ENCODE measurements at places on chromosomes 6 and 20. TPM values are rescaled to one million over a fixed set of nuclear protein-coding genes. Genes with fewer than 3 reads are reported as not detected.

GRCh38 chr6:31272436-31272835 is 544 bp upstream of the HLA-C start:
- DNase-seq = peak; percentile 33
- peak overlapping the region; percentile 73 for H3K4me3 ChIP-seq
- no peaks in the 10 kb centered on the region for H3K36me3 ChIP-seq
- H3K4me1 ChIP-seq = no peaks in the 10 kb centered on the region

DNA sequence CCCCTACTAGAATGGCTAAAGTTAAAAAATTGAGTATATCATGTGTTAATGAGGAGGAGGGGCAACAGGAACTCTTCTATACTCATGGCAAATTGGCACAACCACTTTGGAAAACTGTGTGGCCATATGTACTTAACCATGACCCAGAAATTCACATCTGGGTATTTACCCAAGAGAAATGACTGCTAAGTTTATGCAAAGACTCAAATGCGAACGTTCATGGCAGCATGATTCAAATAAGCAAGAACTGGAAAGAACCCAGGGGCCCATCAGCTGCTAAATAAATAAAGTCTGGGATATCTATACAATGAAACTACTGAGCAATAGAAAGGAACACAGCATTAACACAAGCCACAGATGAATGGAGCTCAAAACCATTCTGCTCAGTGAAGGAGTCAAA is 107.6 kb downstream of the MYLK4 start:
- DNase-seq = no peak
- no peaks in the 10 kb centered on the region for H3K4me1 ChIP-seq
- peaks cover 52% of the 10 kb centered on the region for H3K27me3 ChIP-seq
- no peaks in the 10 kb centered on the region for H3K36me3 ChIP-seq
- H3K27ac ChIP-seq = no peak overlapping the region
- H3K4me3 ChIP-seq = no peak overlapping the region

DNA sequence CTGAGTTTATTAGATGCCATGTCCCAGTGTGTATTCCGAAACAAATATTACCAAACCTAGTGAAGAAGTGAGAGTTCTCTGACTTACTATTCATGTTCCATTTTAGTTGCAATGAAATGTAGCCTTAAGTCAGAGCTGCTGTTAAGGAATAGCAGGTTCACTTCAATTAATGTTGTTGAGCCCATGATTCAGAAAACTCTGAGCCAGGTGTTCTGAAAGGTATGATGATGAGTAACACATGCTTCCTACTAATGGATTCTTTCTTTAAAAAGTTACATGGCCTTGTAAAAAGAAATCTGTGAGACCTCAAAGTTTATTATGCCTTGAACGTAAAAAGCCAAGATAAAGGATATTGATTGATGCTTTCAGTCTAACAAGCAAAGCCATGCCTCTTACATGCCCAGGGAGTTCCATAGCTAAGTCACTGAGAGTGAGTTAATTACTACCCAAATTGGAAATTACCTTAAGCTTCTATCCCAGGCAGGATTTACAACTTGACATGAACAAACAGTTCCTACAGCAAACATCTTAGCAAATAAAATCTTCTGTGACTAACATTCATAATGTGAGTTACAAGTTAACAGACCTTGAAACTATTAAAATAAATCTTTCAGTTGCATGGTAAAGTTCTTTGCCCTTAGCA is 122.9 kb downstream of the AKAP7 start:
- H3K36me3 ChIP-seq = no peaks in the 10 kb centered on the region
- H3K27me3 ChIP-seq = no peaks in the 10 kb centered on the region
- H3K4me1 ChIP-seq = no peaks in the 10 kb centered on the region
- H3K27ac ChIP-seq = no peak overlapping the region

GRCh38 chr6:87756858-87757257 is 54.8 kb upstream of the AKIRIN2 start:
- no peaks in the 10 kb centered on the region for H3K36me3 ChIP-seq
- peaks cover 27% of the 10 kb centered on the region for H3K4me1 ChIP-seq
- peak overlapping the region; percentile 52 for H3K4me3 ChIP-seq
- H3K27me3 ChIP-seq = no peaks in the 10 kb centered on the region
- H3K27ac ChIP-seq = peak overlapping the region; percentile 82
- DNase-seq = peak; percentile 92

- DNase-seq = no peak
- no peaks in the 10 kb centered on the region for H3K27me3 ChIP-seq
- H3K27ac ChIP-seq = no peak overlapping the region
- no peaks in the 10 kb centered on the region for H3K36me3 ChIP-seq
- H3K4me3 ChIP-seq = peak overlapping the region; percentile 85
Measured at GRCh38 chr20:49712646-49712995, 1.1 kb downstream of the B4GALT5 start.

- no peak for DNase-seq
- H3K4me1 ChIP-seq = no peaks in the 10 kb centered on the region
- H3K4me3 ChIP-seq = no peak overlapping the region
- H3K27ac ChIP-seq = no peak overlapping the region
Measured at GRCh38 chr6:137430954-137431353, 63.2 kb downstream of the OLIG3 start.

TGM3 gene
- total RNA-seq = not detected

- no peaks in the 10 kb centered on the region for H3K36me3 ChIP-seq
- peak; percentile 78 for DNase-seq
- peak overlapping the region; percentile 84 for H3K27ac ChIP-seq
- H3K4me1 ChIP-seq = peaks cover 35% of the 10 kb centered on the region
Measured at GRCh38 chr6:5671601-5672559, 334.8 kb downstream of the NRN1 start.

SLPI gene
- total RNA-seq = 1.7 TPM

- H3K27me3 ChIP-seq = peaks cover 16% of the 10 kb centered on the region
- H3K27ac ChIP-seq = no peak overlapping the region
- no peak for DNase-seq
- H3K4me1 ChIP-seq = peaks cover 18% of the 10 kb centered on the region
- H3K4me3 ChIP-seq = no peak overlapping the region
Measured at GRCh38 chr20:10109641-10110040, 74.9 kb downstream of the ANKEF1 start.

DNA sequence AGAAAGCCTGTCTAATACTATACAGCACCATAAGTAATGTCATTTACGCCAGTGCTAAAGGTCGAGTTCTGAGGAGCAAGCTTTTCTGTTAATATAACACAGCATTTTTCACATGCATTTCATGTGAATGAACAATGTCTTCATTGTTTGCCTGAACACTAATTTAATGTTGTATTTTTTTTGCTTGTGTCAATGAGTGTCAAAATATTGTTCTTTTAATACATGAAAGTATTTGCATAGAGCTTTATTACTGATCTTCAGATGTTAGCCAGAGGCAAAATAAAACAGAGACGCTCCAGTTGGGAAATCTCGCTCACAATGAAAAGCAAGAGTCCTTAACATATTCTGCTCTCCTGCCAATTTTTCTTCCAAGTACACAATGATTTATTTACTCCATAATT is 151.8 kb downstream of the FOXC1 start:
- no peaks in the 10 kb centered on the region for H3K36me3 ChIP-seq
- no peak overlapping the region for H3K27ac ChIP-seq
- peaks cover 1% of the 10 kb centered on the region for H3K4me1 ChIP-seq
- no peak for DNase-seq

ADAM33 gene
- 53.1 TPM for total RNA-seq

KCNK16 gene
- not detected for total RNA-seq

POU3F2 gene
- not detected for total RNA-seq

GRCh38 chr6:138292482-138292881 is 74.2 kb upstream of the PBOV1 start:
- no peak for DNase-seq
- H3K4me3 ChIP-seq = no peak overlapping the region
- peaks cover 40% of the 10 kb centered on the region for H3K4me1 ChIP-seq
- no peaks in the 10 kb centered on the region for H3K27me3 ChIP-seq
- H3K36me3 ChIP-seq = no peaks in the 10 kb centered on the region
- no peak overlapping the region for H3K27ac ChIP-seq

- no peaks in the 10 kb centered on the region for H3K27me3 ChIP-seq
- H3K4me3 ChIP-seq = no peak overlapping the region
- peak; percentile 79 for DNase-seq
- H3K4me1 ChIP-seq = peaks cover 19% of the 10 kb centered on the region
- H3K36me3 ChIP-seq = no peaks in the 10 kb centered on the region
Measured at GRCh38 chr6:112956696-112957535, 609.8 kb downstream of the RFPL4B start.

GRCh38 chr6:40253420-40253819 is 319.2 kb upstream of the MOCS1 start:
- no peaks in the 10 kb centered on the region for H3K36me3 ChIP-seq
- no peak overlapping the region for H3K27ac ChIP-seq
- no peak for DNase-seq

- no peak overlapping the region for H3K4me3 ChIP-seq
- H3K4me1 ChIP-seq = 0 out of 2 replicates have a peak, but pooled peaks cover 3% of the 10 kb centered on the region
- no peak overlapping the region for H3K27ac ChIP-seq
- H3K27me3 ChIP-seq = no peaks in the 10 kb centered on the region
- no peaks in the 10 kb centered on the region for H3K36me3 ChIP-seq
- no peak for DNase-seq
Measured at GRCh38 chr20:46756419-46756818, 47.0 kb downstream of the SLC2A10 start.
